ENCODE measurements at places on chromosomes 13 and 19. TPM values are rescaled to one million over a fixed set of nuclear protein-coding genes. Genes with fewer than 3 reads are reported as not detected.

The LRRC25 gene
- total RNA-seq, result not detected

The ZNF699 gene
- total RNA-seq, result 7.6 TPM

The CLDN10 gene
- total RNA-seq, result not detected

The RASAL3 gene
- 220 TPM for total RNA-seq

The TNFAIP8L1 gene
- 23.5 TPM for total RNA-seq

The PROZ gene
- not detected for total RNA-seq

The THSD1 gene
- total RNA-seq, result 0.49 TPM

The WTIP gene
- 0.37 TPM for total RNA-seq

The KIR3DL2 gene
- 0.96 TPM for total RNA-seq

The SRRM5 gene
- 0.41 TPM for total RNA-seq

The AP1M2 gene
- total RNA-seq, result not detected

The CXCL17 gene
- not detected for total RNA-seq

The TTYH1 gene
- 2.2 TPM for total RNA-seq

The METTL21C gene
- total RNA-seq, result not detected

The FXYD1 gene
- total RNA-seq, result not detected

The ZFR2 gene
- total RNA-seq, result 0.32 TPM

The ZNF823 gene
- 2.3 TPM for total RNA-seq

The ATP8A2 gene
- 1.7 TPM for total RNA-seq

The DNM2 gene
- total RNA-seq, result 410 TPM

The OR7A5 gene
- total RNA-seq, result not detected

The KCNN1 gene
- total RNA-seq, result 0.20 TPM

The DOHH gene
- total RNA-seq, result 16.9 TPM

All from T-helper 1 cell treated with Interleukin-12 subunit alpha and Interleukin-12 subunit beta and Interleukin-4 antibody, amounts not matched to agents 30 ng/mL and 1 ng/mL, for 36 hours (primary cell).